ENCODE measurements at places on chromosomes 7 and 10.
A peak's percentile ranks its signal among the peaks of the same experiment; 100 is the strongest.

GRCh38 chr7:116859323-116859722 lies 3.1 kb upstream of the CAPZA2 start:
- DNase-seq, result no peak

GRCh38 chr7:38311329-38311937 lies 38.0 kb upstream of the TARP start:
- DNase-seq, result peak; percentile 43

DNA sequence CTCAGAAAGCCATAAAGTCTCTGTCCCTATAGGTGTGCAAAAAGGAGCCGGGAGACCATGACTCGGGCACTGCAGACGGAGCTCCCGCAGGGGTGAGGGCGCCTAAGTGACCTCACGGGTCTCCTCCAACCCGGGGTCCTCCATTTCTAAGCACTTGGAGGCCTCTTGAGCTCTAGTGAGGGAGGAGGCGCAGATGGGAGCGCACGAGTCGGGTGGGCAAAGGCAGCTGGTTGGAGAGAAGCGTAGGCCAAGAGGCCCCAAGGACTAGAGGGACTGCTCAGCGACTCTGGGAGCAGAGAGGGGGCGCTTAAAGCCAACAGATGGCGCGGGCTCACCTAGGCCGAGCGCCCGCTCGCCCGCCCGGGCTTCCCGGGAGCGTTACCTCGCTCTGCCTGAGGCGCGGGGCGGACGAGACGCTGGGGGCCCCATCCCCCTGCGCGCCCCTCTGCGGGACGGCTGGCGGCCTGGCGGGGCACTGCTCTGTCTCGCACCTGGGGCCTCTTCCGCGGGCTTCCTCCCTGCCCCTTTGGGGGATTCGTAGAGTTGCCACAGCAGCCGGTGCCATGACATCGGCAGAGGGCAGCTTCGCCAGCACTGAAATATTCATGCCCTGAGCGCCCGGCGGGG lies 523 bp upstream of the CDH23 start:
- no peak for DNase-seq

DNA sequence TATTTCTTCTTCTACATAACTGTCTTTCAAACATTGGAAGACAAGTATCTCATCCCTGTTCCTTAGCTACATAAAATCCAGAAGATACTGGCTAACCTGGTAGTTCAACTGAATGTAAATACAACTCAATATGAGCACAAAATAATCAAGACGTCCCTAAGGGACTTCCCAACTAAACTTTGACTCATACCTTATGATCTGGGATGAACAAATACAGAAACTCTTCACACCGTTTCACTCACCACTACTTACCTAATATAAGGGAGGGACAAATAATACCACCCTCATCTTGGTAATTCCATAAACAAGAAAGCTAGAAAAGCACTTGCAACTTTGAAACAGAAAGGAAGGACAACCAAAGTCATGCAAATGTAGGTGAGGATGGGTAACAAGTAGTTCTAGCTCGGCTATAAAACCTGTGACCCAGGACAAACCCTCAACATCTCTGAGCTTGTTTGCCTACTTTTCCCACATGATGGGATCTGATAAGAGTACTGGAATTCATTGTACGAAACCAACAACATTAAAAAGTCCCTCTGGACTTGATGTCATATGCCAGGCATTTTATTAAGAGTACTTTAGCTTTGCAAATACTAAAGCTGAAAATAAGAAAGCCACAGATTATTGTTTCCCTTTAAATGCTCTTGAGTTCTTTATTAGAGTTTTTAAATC lies 121.9 kb downstream of the STRA8 start:
- no peak for DNase-seq

DNA sequence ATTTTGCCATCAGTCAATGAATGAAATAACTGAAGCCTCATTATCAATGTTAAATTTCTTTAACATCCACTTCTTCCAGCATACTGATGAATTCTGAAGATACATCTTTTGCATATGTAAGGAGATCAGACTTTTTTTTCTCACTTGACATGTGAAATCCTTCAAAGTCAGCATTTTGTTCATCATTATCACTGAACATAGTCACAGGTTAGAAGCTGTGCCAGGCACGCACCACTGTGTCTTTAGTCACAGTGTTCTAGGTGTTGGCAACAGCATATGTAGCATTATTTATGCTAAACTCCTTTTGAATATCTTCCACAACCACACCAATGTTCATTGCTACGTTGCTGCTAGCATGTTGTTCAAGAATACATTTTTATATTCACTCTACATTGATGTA lies 424.2 kb upstream of the LRGUK start:
- DNase-seq, result no peak

- peak; percentile 35 for DNase-seq
Observed at GRCh38 chr7:142516038-142516501, 233.2 kb upstream of the PRSS1 start.

DNA sequence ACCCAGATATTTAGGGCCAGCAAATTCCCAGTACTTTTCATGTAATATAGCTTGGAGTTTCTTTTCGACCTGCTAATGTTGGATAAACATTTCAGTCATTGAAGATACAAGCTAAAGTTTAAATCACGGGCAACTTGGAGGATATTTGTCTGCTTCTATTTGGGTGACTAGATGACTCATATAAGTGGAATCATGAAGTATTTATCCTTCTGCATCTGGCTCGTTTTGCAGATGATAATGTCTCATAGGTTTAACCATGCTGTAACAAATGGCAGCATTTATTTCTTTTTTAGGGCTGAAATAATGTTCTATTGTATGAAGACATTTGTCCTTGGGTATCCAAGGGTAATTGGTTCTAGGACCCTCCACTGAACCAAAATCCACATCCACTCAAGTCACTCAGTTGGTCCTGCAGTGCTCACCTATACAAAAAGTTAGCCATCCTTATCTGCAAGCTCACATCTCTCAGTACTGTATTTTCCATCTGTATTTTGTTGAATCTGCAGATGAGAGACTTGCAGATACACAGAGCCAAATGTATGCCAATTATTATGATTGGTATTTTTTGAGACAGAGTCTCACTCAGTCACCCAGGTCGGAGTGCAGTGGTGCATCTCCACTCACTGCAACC lies 187.2 kb upstream of the CSTF2T start:
- no peak for DNase-seq

DNA sequence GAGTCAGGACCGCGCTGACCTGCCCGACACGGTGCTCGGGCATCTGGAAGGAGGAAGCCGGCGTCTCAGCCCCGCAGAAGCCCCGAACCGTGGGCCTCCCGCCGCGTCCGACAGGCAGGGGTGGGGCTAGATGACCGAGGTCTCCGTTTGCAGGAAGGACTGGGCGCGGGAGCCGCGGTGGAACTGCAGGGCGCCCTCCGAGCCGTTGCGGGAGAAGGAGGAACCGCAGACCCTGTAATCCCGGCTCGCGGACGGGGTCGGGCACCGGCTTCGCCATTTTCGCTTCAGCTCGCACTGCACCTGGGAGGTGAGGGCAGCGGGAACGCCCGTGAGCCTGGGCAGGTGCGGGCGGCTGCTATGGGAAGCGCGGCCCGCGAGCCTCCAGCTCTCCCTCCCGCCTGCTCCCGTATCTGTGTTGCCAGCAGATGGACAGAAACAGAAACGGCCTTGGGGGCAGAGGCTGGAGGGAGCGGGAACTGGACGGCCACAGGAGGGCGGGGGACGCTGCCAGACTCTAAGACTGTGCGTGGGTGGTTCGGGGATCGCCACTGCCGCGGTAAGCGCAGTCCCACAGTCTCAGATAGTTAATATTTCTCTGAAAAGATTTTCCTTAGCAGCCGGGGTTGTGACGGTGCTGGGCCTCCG lies 114.1 kb downstream of the VIPR2 start:
- peak; percentile 22 for DNase-seq

- DNase-seq, result no peak
Observed at GRCh38 chr7:18844735-18845134, 272.7 kb downstream of the TWIST1 start.

- no peak for DNase-seq
Observed at GRCh38 chr7:128963327-128963757, 25.6 kb downstream of the IRF5 start.

DNA sequence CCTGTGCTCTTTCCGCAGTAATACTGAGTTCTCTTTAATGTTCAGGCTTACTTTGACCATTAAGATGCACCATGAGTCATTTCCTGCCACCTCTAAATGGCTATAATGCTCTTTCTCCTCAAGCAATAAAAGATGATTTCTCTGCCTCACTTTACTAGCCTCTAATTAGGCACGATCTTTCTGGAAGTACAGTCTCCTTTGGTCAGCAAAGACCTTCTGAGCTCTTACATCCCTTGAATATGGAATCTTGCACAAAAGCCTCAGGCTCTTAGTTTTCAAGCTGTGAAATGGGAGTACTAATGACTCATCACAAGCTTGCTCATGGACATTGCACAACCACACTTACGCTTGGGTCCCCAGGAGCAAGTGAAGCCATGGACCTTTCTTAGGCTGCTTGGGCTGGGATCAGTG lies 85.9 kb downstream of the FRMD4A start:
- DNase-seq, result no peak

- DNase-seq, result no peak
Observed at GRCh38 chr10:17744341-17744861, 7.6 kb upstream of the TMEM236 start.

DNA sequence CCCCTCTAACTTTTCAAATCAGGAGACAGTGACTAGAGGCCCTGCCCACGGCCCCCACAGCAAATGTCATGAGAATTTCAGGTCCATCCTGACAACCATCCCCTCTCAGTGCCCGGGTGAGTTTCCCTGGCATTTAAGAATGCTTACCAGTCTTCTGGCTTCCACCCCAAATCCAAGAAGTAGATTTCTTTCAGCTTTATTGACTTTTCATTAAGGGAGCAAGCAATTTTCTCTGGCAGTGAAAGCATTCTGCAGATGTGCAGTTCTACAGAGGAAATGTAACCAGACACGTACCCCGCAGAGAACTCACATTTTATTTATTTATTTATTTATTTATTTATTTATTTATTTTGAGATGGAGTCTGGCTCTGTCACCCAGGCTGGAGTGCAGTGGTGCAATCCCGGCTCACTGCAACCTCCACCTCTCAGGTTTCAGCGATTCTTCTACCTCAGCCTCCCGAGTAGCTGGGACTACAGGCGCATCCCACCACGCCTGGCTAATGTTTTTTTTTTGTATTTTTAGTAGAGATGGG lies 120.9 kb upstream of the KCTD7 start:
- no peak for DNase-seq

DNA sequence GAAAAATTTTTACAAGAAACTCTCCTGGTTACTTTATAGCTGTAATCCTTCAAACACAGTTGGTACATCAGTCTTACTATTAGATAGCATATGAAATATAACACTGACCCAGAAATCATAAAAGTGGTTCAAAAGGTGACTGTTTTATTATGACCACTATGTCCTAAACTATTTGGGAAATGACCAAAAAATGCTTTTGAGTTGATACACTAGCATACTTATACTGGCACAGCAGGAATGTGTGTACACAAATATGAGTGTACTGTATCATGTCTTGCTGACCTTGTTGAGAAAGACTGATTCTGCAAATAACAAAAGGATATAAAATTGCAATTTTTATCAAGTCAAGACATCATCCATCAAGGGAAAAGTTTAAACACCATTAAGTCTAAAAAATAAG lies 24.3 kb downstream of the CSTF2T start:
- DNase-seq, result no peak

DNA sequence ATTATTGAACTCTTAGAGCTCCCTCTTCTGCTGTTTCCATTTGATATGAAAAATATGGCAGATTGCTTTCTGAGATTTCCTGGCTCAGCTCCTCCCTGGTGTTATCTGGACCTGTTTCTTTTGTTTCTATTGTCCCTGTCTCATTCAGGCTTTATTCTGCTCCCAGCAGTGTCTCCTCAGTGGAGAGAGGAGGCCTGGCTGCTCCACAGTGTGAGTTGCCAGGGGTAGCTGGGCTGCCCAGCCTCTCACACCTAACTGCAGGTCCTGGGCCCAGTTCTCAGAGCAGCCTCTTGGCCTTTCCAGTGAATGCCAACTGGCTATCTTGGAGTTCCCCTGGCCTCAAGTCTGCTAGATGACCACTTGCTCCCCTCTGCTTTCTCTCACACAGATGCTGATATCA lies 127.0 kb downstream of the VPS41 start:
- DNase-seq, result no peak

- DNase-seq, result no peak
Observed at GRCh38 chr10:102140218-102140617, 7.4 kb downstream of the PPRC1 start.

DNA sequence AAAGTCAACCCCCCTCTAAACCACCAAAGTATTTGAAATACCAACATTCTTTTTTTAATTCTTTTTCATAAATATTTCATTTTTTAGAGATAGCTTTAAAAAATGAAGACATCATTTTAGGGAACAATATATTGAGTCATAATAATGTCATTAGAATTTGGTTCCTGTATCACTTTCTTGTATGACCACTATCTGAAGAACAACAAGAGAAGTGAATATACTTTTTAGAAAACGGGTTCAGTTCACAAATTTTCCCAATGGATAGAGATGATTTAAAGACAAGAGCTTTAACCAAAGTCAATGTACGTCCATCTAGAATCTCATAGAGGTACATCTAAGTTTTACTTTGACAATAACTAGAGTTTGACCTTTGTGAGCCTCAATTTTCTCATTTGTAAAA lies 48.2 kb downstream of the CUBN start:
- no peak for DNase-seq

GRCh38 chr7:156892081-156892800 lies 742 bp downstream of the LMBR1 start:
- no peak for DNase-seq
